Aorta (tissue), 5 donors: ENCODE measurements at places on chromosomes 7 and 10. TPM values are rescaled to one million over a fixed set of nuclear protein-coding genes. Genes with fewer than 3 reads are reported as not detected.

The SEMA3E gene
- total RNA-seq: 35.0 TPM

The CCDC6 gene
- total RNA-seq: 78.0 TPM

The CH25H gene
- 2.4 TPM for total RNA-seq

The PNLIPRP3 gene
- not detected for total RNA-seq

The MPP7 gene
- total RNA-seq: 38.0 TPM

The PPP1R17 gene
- total RNA-seq: not detected

The ADAM8 gene
- total RNA-seq: 17.0 TPM

The SLC18A2 gene
- 0.52 TPM for total RNA-seq

The PLPP4 gene
- not detected for total RNA-seq

The RAB19 gene
- not detected for total RNA-seq

The TUBAL3 gene
- not detected for total RNA-seq

The SEMA3A gene
- total RNA-seq: 5.7 TPM

The LRIT1 gene
- not detected for total RNA-seq

The VAX1 gene
- not detected for total RNA-seq

The CHAT gene
- not detected for total RNA-seq

The SPDYE6 gene
- total RNA-seq: not detected

The WDR86 gene
- total RNA-seq: 4.4 TPM

The LIPJ gene
- 0.87 TPM for total RNA-seq

The PAX4 gene
- not detected for total RNA-seq

The PNLIP gene
- total RNA-seq: 2.3 TPM

The BAIAP2L1 gene
- total RNA-seq: 3.6 TPM

The FAM241B gene
- total RNA-seq: 6.6 TPM

The HMX3 gene
- not detected for total RNA-seq

The PKD2L1 gene
- total RNA-seq: 0.71 TPM
